GM23248 (cell line): ENCODE measurements at places on chromosomes 12 and 14. TPM values are rescaled to one million over a fixed set of nuclear protein-coding genes. Genes with fewer than 3 reads are reported as not detected.

The SPX gene
- 0.63 and 1.2 TPM in 2 replicates for total RNA-seq

The B3GNT4 gene
- total RNA-seq, result 0.22 TPM in 1 of 2 replicates, not detected in the other

The NDUFA9 gene
- total RNA-seq, result 57.8 and 61.2 TPM in 2 replicates

The GPR68 gene
- 8.6 and 10.6 TPM in 2 replicates for total RNA-seq

The GLT1D1 gene
- total RNA-seq, result not detected in 2 replicates

The ERO1A gene
- 82.7 and 91.1 TPM in 2 replicates for total RNA-seq

The KRT72 gene
- not detected in 2 replicates for total RNA-seq

The PTGDR gene
- total RNA-seq, result not detected in 2 replicates

The SERPINA10 gene
- total RNA-seq, result not detected in 2 replicates

The SLCO1A2 gene
- total RNA-seq, result not detected in 2 replicates

The MORN3 gene
- total RNA-seq, result 0.13 TPM in 1 of 2 replicates, not detected in the other

The RAB3IP gene
- 2.5 and 3.4 TPM in 2 replicates for total RNA-seq

The KIF26A gene
- total RNA-seq, result not detected in 2 replicates

The ASCL1 gene
- total RNA-seq, result not detected in 2 replicates

The TMED8 gene
- total RNA-seq, result 7.5 and 7.7 TPM in 2 replicates

The COX8C gene
- total RNA-seq, result not detected in 2 replicates

The GLIPR1L1 gene
- total RNA-seq, result not detected in 2 replicates

The KRT83 gene
- total RNA-seq, result not detected in 2 replicates

The ADGRD1 gene
- 7.9 and 8.2 TPM in 2 replicates for total RNA-seq

The ARF3 gene
- total RNA-seq, result 55.3 and 87.7 TPM in 2 replicates

The DACT1 gene
- total RNA-seq, result 21.2 and 26.9 TPM in 2 replicates

The DBX2 gene
- not detected in 2 replicates for total RNA-seq

The KRT80 gene
- 0.38 and 0.65 TPM in 2 replicates for total RNA-seq

The TMEM63C gene
- not detected in 2 replicates for total RNA-seq

The COL2A1 gene
- total RNA-seq, result not detected in 2 replicates

The MDGA2 gene
- total RNA-seq, result not detected in 2 replicates

The MANSC1 gene
- 2.5 and 12.2 TPM in 2 replicates for total RNA-seq

The POU6F1 gene
- total RNA-seq, result 1.0 and 3.0 TPM in 2 replicates

The OTUB2 gene
- 1.0 and 1.9 TPM in 2 replicates for total RNA-seq

The C12orf54 gene
- total RNA-seq, result not detected in 2 replicates

The FAM181A gene
- not detected in 2 replicates for total RNA-seq

The TTC9 gene
- total RNA-seq, result not detected in 2 replicates

The KRT8 gene
- total RNA-seq, result 5.5 and 12.9 TPM in 2 replicates

The SDSL gene
- total RNA-seq, result 5.1 and 6.3 TPM in 2 replicates
